ENCODE measurements at places on chromosomes 5 and 9.

- no peak for DNase-seq
These were observed 87.6 kb downstream of the ADRB2 start for GRCh38 chr5:148913985-148914431.

- DNase-seq, result no peak
These were observed 6.7 kb downstream of the NCBP1 start for GRCh38 chr9:97640325-97640724.

DNA sequence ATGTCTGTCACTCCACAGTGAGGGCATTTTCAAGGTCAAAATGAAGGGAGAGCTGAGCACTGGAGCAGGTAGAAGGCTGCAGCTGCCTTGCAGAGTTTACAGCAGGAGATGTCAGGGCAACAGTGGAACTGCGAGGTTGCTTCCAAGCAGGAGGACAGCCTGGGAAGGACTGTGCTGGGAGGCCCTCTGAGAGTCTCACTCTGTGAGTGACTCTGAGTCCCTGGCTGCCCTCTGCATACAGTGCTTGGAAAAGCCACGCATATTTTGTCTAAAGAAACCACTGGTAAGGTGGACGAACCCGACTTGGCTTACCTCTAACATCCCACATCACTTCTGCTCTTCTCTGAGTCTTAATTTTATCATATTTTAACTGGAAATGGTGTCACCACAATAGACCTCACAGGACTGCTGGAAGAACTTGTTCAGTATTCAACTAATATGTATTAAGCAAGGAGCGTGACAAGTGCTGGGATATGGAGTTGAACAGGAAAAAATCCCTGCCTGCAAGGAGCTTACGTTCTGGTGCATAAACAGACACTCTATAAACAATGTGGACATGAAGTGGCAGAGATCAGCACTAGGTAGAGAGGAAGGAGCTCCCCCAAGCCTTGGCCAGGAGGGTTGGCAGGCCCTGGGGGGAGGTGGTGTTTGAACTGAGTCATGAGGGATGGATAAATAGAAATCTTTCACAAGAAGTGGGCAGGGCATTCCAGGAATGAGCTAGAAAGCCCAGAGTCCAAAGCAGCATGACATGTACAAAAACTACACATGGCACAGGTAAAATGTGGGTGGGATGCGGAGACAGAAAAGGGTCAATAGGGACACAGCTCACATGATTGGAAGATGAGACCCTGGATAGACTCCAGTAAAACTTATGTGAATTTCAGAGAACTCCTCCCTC, 64.0 kb upstream of the FOXE1 start:
- no peak for DNase-seq

DNA sequence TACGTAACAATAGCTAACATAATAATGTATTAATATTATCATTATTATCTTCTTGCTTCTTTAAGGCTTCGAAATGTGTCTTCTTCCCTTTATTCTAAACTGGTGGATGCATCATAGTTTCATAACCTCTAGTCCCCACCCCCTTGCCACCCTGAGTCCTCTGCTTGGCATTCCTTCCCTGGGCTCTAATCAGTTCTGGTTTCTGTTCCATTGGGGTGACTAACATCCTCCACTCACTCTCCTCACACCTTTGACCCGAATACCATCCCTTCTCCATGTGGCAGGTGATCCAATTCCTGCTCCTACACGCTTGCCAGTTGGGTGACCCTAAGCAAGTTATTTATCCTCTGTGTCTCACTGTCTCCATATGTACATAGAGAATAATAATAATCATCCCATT, 286.1 kb downstream of the TRPM3 start:
- no peak for DNase-seq

- no peak for DNase-seq
These were observed 79.1 kb downstream of the AOPEP start for GRCh38 chr9:94805585-94805984.

DNA sequence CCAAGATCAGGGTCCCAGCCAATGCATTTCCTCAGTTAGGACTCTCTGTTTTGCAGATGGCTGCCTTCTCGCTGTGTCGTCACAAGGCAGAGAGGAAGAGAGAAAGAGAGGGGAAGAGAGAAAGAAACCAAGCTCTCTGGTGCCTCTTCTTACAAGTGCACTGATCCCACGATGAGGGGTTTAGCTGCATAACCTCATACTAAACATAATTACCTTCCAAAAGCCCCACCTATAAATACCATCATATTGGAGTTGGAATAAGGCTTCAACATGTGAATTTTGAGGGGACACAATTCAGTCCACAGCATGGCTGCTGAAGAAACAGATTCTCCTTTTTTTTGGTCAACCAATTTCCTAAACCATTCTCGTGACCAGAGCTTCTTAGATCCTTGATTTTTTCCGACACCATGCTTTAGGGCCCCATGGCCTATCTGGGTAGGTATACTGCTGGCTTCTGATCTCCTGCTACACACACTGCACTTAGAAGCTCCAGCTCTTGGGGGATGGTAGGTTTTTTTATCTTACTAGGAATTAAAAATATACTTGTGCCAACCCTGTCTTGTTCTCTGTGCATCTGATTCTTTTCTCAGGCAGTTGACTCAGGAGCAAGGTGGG, 5.1 kb downstream of the CAMK4 start:
- no peak for DNase-seq

GRCh38 chr9:89880161-89880560, 275.3 kb downstream of the GADD45G start:
- DNase-seq, result no peak

DNA sequence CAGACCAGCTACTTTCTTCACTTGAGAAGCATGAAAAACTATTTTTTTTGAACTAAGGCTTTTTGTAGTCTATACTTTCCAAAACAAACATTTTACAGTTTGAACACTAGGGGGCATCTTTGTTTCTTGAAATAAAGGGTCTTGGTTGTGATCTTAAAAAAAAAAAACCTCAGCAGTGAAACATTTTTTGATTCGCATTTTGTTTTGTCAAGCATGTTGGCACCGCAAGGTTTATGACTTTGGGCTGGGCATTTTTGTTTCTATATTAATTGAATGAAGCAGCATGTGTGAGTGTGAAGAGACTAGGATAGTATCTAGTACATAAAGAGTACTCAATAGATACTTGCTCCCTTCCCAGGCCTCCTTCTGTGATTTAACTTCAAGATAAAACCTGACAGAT, 31.6 kb upstream of the ACOT12 start:
- DNase-seq, result no peak

GRCh38 chr5:142981886-142982820, 212.0 kb downstream of the ARHGAP26 start:
- DNase-seq, result no peak

DNA sequence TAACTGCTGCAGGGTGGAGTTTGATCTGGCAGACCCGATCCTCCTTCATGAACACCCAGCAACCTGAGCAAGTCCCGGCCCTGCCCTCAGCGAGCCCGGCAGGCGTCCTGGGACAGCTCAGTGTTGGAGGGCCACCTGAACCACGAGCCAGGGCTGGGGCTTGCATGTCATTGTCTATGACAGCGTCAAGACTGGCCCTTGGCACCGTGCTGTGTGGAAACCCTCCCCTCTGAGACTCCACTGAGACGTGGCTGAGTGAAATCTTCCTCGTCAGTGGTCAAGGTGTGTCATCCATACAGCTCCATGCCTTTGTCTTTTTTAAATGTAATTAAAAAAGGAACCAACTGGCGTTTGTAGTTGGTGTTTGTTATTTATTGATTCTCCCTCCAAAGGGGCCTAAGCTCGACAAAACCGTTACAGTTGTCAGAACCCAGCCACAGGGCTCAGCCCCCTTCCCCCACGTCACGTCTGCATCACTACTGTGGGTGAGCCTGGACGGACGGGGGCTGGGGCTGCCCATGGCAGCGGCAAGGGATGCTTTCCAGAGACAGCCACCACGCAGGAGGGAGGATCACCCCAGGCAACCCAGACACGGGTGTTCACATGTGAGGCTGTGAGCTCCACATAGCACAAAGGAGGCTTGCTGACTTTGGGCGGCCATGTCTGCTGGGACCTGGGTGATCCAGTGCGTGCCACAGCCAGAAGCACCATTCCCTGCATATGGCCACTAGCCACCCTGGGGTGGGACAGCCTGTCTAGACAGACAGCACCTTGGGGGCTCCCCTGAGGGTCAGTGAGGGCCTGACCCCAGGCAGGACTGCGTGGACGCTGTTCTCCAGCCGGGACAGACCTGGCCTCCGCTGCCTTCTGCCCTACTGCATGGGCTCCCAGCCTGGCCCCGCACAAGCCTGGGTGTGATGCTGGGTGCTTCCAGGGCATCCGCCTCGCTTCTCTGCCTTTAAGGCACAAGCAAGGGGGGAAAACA, 7.3 kb downstream of the UCK1 start:
- DNase-seq, result no peak

- no peak for DNase-seq
These were observed 59.5 kb downstream of the VAV2 start for GRCh38 chr9:133932633-133933032.

DNA sequence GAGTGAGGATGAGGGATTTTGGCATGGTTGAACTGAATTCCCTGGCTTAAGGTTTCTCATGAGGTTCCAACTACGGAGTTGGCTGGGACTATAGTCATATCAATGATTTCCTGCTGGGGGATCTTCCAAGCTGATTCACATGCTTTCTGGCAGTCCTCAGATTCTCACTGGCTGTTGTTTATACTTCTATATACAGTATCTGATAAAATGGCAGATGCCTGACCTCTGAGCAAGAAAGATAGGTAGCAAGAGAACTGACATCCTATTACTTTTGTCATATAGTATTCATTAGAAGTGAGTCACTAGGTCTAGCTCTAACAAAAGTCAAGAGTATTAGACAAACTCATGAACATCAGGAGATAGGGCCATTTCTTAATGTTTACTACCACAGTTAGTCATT, 440.9 kb upstream of the EDIL3 start:
- DNase-seq, result no peak

DNA sequence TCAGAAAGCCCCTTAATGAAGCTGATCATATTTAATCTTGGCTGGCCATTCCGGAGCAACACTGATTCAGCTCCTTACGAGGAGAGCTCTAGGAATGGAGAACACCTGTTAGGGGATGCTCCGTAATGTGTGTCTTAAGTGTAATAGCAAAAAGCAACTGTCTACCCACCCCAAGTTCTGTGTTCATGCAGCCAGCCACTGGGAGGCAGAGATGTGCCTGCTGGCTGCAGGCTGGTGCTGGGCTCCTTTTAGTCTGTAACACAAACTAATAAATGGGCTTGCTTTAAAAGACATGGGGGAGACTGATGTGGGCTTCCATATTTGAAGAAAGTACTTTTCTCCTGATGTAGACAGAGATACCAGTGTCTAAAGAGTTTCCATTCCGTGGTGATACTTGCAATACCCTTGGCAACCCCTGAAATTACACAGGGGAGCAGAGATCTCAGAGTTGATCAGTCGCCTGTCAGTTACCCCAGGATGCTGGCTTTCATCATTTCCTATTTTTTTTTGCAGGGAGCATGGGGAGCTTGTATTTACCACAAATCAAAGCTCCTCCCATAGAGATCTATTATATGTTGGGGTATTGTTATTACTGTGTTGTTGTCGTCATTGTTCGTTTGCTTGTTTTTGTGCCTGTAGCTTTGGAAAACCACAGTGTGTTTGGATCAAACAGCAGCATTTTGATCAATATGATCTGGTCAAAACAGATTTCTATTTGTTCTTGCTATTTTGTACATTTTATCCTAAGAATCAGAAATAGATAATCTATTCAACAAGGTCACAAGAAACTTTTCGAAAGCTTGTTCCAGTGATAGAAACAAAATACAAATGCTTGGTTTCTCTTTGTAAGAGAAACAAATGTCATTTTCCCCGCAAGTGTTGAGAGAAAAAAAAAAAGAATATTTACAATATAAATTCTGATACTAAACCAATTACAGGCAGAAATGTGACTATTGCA, 65.8 kb downstream of the MTX3 start:
- no peak for DNase-seq

GRCh38 chr5:435156-435790, 7.7 kb upstream of the EXOC3 start:
- no peak for DNase-seq

- no peak for DNase-seq
These were observed 1072.6 kb upstream of the COX7C start for GRCh38 chr5:85545129-85545528.

DNA sequence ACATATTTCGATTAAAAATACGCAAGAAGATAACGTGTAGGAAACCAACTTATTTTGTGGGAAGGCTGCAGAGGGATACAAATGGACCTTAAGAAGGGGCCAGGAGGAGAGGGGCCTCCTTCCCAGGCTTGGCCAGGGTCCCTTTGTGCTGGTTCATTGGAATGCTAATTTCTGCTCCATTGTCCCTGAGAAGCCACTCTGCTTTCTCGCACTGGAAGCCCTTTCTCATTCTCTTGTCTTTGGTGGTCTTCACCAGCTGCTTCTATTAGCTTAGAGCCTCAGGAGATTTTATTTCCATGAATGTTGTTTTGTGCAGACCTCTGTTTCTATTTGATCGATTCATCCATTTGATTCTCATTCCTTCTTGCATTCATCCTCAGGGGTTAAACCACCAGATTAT, 325.4 kb downstream of the TMEM38B start:
- DNase-seq, result no peak

GRCh38 chr9:101269591-101270283, 115.1 kb downstream of the BAAT start:
- no peak for DNase-seq

- no peak for DNase-seq
These were observed 1.5 kb downstream of the LRRTM2 start for GRCh38 chr5:138873466-138874221.

DNA sequence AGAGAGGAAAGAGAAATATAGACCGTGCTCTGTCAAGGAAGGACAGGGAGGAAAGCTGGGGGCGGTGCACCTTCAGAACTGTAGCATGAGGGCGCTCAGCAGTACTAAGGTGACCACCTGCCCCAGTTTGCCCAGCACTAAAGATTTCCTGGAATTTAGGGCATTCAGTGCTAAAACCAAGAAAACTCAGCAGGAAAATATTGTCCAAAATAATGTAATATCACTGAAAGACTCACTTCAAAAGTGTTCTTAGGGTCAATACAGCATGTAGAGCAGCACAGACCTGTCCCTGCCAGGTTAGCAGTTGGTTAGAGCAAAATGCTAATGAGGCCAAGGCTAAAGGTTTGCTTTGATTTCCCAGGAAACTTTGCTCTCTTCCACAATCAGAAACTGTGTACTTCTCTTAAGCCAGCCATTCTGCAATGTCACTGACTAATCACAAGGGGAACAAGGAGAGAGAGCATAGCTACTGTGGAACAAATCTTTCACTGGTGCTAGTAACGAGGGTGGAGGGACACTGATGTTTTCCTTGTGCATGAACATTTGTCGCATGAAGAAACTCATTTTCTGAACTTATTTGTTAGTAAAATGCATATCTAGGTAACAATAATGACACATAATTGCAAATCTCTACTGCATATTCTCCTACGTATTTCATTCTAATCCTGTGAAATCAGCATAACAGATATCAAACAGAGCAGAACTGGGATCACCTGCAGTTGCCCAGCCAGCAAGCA, 53.0 kb upstream of the GRAMD2B start:
- no peak for DNase-seq

Data from activated naive CD8-positive, alpha-beta T cell treated with anti-CD3 and anti-CD28 coated beads, Interleukin-2, amount 50 U/mL, for 16 hours (primary cell).